Natural killer cell (primary cell): ENCODE measurements at places on chromosomes 12 and 14.

DNA sequence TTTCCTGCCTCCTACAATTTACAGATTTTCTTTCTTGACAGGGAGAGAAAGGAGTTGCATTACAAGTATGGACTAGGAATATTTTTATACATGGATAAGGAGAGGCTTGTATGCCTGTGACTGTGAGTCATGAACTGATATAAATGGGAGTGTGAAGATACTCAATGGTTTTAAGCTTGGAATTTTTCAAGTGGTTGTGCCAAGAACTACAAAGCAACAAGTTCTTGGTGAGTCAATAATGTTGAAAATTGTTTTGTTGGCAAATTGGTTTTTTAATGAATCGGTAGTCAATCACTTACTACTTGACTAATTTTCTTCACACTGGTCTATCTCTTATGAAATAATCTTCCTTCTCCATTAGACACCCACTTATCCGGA is 58.9 kb upstream of the HMGA2 start:
- no peak for DNase-seq

DNA sequence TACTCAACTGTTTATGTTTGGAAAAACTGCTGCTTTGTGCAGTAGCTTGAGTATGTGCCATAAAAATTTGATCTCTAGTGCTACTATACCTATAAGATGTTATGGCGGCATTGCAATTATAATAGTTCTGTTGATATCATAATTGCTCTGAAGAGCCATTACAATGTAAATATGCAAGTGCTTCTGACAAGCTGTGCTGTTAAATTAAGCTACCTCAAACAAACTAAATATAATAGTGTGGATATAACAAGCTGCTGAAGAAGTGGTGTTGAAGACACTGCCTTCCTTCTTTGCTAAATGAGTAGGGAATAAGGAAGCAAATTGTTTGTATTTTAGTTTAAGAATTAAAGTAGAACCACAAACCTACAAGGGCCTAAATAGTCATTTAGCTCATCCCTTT is 301.0 kb upstream of the MIS18BP1 start:
- no peak for DNase-seq

GRCh38 chr12:7542813-7543212 is 39.2 kb upstream of the CD163 start:
- DNase-seq, result no peak

DNA sequence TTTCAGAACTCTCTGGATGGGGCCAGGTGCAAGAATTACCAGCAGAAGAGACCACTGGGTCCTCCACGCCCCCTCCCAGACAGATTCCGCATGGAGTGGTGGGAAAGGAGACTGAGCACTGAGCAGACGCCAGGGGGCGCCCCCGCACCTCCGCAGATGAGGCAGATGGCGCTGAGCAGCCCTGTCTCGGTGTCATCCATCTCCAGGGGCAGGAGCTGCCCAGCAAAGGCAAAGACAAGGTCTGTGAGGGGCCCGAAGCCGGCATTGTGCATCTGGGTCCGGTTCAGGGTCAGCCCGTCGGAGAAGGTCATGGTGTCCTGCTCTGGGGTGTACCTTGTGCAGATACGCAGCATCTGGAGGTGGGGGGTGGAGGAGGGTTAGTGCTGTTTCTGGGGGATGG is 6.3 kb upstream of the ITGB7 start:
- peak; percentile 84 for DNase-seq

DNA sequence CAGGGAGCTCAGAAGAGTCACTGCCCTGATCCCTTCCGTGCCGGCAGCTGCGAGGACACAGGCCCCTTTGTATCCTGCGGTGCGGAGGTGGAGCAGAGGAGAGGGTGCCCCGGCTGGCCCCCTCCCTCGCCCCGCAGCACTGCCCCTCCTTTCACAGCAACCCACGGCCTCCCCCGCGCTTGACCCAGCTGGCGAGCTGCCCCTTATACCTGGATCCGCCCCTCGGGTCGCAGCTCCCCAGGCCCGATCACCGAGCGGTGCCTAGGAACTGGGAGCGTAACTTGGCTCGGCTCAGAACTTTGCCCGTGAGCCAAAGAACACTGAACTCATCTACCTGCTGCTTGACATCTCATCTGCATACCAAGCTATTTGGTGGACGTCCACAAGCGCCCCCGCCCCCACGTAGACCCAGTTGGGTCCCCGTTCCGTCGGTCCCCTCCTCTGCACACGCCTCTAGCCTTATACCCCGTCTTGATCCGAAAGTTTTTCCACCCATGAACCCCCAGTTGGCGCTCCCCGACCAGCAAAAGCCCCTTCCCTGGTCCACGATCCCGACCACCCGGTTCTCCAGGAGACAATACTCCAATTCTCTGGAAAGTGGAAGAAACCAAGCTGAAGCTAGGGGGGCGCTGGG is 697 bp upstream of the DNAJC14 start:
- DNase-seq, result peak; percentile 59

GRCh38 chr12:12505544-12506495 is 56.8 kb downstream of the DUSP16 start:
- no peak for DNase-seq

DNA sequence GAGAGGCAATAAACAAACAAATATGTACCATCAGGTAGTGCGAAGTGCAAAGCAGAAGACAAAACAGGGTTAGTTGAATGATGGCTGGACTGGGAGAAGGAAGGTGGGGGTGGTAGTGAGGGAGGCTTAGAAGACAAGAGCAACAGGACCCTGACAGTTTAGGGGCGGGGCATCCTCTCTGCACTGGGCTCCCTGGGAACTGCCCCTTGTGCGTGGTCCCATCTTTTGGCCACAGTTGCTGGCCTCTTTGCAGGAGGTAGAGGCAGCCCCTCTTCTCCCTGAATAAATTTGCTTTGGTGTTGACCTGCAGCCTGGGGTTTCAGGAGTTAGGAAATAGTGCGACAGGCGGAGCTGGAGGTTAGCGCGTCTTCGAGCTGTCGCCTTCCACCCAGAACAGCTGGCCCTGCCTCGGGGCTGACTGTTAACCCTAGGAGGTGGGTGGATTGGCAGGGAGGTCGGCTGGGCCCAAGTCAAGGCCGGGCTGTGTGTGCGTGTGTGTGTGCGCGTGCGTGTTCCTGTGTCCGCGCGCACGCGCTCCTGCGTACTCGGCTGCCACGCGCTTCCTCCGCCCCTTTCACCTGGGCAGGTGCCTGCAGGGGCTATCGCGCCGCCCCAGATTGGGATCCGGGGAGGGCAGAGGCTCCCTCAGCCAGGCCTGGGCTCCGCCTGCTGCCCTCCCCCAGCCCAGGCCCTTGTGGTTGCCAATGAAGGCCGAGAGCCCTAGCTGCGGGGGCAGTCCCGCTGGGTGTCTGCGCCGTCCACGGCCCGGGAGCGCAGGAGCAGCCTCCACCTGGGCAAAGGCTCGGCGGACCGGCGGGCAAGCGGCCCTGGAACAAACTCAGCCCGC is 180.8 kb downstream of the ADCK1 start:
- DNase-seq, result no peak

DNA sequence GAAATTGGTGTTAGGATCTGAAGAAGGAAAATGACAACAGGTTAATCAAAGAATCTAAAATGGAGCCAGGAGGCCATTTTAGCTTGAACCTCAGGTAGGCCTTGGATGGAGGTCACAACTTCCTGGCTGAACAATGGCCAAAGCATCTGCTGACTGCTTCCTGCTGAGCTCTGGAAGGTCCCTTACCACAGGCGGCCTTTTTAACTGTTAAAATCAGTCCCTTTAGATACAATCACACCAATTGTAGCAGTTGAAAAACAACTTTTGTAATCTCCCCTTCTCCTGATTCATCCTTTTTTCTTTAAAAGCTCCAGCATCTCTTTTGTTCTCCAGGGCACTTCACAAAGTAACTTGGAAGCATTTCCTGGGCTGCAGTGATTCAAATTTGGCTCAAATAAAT is 388.8 kb downstream of the PDZRN4 start:
- DNase-seq, result no peak
